ENCODE measurements at places on chromosomes 1 and 21.

GRCh38 chr1:162500805-162501204, 3.2 kb downstream of the UHMK1 start:
- no peak for DNase-seq

GRCh38 chr1:239353536-239353935, 32.8 kb upstream of the CHRM3 start:
- DNase-seq = no peak

DNA sequence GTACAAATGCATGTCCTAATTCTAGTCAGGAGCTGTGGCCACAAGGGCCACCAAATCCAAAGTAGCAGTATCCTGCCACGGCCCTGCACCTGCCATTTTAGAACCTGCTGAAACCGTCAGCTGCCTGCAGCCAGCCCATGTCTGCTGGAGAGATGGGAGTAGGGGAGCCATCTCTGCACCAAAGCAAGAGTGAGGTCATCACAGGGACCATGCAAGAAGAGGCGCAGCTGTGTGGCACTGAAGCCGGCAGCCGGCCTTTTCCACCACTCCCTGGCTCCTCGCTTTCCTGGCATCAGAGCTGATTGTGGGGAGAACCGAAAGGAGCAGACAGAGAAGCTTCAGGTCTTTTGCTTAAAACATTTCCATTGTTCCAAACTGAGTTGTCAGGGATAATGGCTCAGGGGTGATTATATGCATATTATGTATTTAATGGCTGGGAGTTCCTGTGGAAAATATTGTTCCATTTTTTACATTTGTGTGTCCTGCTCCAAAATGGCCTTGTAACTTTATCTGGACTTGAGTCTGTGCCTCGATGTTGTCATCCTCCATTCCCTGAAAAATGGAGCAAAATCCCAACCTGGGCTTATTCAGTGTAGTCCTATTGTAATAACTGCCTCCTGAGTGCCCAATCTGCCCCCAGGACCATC, 18.7 kb upstream of the NBL1 start:
- no peak for DNase-seq

DNA sequence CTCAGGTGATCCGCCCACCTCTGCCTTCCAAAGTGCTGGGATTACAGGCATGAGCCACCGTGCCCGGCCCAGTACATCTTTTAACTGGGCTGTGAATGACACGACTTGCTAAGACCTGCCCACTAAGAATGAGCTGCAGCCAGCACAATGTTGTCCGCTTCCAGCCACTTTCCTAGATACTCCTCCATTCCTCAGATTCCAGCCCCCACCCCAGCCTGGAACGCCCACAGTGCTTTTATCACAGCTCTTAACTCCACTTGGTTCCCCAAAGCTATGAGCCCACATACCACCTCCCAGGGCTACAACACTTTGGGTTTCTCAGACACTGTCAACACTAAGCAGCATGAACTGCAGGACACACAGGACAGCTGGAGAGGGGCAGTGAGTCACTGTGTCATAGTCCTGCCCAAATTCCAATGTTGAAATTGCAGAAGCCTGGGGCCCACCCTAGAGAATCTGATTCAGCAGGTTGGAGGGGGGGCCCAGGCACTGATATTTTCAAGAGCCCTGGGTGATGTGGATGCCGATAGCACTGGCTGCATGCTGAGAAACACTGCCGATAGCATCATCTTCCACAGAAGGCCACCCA, 58.0 kb downstream of the ACBD3 start:
- DNase-seq = no peak

GRCh38 chr1:110601332-110601731, 4.8 kb downstream of the KCNA2 start:
- DNase-seq = no peak

DNA sequence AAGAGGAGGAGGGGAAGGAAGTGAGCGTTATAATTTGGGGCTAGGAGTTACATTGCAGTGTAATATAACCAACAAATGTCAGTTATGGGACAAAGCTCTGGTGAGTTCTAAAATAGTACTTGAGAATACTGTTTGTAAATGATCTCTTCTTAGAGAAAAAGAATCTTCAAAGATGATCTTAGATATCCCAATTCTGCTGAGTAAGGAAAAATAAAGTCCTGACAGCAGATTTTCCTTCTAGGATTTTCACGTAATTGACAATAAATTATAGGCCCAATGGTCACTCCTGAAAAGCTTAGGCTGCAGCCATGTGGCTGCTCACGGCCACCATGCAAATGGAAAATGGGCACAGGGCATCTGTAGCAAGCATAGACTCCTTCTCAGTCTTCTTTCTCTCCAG, 241.6 kb downstream of the SIPA1L2 start:
- DNase-seq = no peak

DNA sequence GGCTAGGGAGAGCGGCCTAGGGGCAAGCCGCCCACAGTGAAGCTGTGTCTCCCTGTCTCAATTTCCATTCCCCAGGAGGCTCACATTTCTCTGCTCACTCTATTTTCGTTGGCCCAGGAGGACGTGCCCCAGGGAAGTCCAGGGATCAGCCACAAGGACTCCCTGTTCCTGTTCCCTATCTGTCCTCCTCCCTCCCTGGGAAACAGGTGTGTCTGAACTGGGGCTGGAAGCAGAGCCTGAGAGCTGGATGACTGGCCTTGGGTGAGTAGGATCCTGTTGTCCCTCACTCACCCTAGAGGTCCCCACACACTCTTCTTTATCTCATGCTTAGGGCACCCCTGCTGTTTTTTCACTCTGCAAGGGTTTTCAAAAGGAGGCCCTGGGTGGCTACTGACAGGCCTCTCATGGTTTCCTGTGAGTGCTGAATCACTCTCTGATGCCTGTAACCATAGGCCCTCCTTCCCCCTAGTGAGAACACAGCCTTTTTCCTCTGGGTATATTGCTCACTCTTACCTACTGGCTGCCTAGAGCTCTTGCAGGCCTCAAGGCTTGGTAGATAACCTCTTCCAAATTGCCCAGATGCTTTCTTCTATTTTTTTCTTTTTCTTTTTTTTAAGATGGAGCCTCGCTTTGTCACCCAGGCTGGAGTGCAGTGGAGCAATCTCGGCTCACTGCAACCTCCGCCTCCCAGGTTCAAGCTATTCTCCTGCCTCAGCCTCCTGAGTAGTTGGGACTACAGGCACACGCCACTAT, 3.3 kb upstream of the UTP11 start:
- DNase-seq = no peak

- DNase-seq = no peak
Observed at GRCh38 chr1:43021547-43022474, 63.1 kb upstream of the SLC2A1 start.

GRCh38 chr21:35404247-35404646, 355.1 kb upstream of the RUNX1 start:
- no peak for DNase-seq

- no peak for DNase-seq
Observed at GRCh38 chr1:26164036-26164860, 4.5 kb downstream of the C1orf232 start.

GRCh38 chr1:109298666-109299557, 7.9 kb downstream of the MYBPHL start:
- DNase-seq = peak; percentile 45

DNA sequence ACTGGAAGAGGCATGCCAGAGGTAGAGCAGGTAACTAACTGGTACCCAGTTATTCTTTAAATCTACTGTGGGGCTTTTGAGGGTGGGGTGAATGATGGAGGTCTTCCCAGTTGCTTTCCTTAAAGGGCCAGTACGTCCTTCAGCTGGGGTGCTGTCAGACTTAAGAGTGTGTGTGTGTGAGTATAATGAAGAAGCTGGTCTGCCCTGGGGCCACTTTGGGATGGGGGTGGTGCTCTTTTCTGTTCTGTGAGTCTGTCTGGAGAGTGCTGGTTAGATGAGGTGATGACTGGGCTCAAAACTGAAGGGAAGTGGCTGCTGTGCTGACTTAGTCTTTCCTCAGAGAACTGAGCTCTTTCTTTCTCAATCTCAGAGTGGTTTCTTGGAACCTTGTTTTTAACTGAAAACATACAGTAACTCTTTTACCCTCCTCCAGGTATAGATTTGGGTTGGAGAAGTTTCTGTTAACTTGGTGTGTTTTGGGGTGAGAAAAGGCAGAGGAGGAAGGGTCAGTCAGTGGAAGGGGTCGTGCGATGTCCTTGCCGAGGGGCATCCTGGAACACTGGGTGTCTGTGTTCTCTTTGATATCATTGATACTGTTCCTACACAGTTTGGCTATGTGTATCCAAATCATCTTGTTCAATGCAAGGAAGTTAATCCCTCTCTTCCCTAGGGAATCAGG, 746 bp downstream of the MACF1 start:
- peak; percentile 64 for DNase-seq

DNA sequence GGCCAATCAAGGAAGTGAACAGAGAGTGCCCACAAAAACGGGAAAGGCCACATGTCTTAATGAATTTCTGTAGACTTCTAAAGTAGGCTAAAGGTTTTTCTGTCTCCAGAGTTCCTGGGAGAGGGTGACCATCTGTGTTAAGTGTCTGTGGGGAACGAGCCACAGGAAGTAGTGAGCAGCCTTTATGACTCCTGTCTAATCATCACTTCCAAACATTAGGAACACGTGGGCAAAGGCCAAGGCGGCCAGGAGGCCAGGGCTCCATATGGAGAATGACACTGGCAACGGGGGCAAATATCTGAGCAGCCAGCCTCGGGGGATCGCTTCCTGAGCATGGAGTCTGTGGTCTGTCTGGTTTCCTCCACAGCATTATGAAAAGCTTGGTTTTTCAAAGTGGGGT, 7.1 kb downstream of the FAM89A start:
- no peak for DNase-seq

DNA sequence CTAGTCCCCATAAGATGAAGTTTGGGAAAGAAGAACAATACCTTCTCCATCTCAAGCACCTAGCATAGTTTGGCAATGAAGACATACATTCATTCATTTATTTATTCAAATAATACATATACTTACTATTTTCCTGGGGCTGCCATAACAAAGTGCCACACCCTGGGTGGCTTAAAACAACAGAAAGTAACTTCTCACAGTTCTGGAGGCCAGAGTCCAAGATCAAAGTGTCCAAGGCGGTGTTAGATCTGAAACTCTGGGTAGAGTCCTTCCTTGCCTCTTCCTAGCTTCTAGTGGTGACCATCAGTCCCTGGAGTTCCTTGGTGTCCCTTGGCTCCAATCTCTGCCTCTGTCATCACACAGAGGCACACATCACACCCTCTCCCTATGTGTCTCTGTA, 112.1 kb upstream of the IGSF21 start:
- DNase-seq = no peak

Measured in fibroblast of the conjunctiva (primary cell).